Sciatic nerve (tissue), 2 donors: ENCODE measurements at places on chromosomes 3 and 15.
A peak's percentile ranks its signal among the peaks of the same experiment; 100 is the strongest.

- DNase-seq, result no peak
Observed at GRCh38 chr15:71333839-71334238, 218.6 kb downstream of the THSD4 start.

- no peak for DNase-seq
Observed at GRCh38 chr3:20141316-20141715, 44.7 kb downstream of the SGO1 start.

- no peak for DNase-seq
Observed at GRCh38 chr3:106004137-106004681, 135.4 kb upstream of the CBLB start.

DNA sequence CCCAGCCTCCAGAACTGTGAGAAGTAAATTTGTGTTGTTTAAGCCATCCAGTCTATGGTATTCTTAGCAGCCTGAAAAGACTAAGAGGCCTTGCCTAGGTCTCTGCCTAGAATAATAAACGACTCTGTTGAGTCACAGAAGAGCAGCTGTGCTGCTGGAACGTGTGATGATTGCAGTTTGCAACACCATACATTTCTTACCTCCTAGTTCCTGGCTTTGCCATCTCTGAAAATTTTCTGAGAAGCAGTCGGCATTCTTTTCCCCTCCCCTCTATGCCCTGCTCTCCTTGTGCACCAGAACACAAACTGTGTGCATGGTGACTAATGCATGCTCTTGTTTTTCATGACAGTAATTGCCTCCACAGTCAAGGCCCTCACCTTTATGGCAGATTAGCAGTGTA, 301.3 kb downstream of the IL20RB start:
- DNase-seq, result no peak

- no peak for DNase-seq
Observed at GRCh38 chr3:159859836-159860235, 128.8 kb upstream of the IL12A start.

DNA sequence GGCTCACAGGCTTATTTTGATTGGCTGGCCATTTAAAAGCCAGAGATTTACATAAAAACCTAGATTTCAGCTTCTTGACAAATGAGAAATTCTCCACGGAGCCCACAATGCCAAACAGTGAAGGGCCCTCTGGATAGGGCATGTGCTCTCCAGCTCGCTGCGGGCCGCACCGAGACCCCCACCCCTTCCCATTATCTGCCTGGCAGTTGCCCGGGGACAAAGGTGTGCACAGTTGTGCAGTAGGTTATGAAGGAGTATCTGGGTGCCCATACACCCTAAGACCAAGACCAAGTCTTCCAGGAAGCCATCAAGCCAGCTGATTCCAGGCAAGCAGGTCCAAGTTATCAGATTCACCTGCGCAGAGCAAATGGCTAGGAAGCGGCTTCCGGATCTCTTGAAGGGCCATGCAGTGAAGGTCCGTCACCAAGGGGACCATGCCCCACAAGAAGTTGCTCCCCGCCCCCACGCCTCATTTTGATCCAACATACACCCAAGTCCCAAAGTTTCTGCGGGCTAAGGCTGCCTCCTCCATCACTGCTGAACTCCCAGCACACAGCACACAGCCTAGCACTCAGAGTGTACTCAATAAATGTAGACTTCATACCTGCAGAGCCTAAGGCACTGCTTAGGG, 1.3 kb downstream of the MRPS25 start:
- DNase-seq, result no peak

GRCh38 chr15:101449471-101450402, 39.8 kb downstream of the PCSK6 start:
- peak; percentile 45 for DNase-seq
